ENCODE measurements at places on chromosomes 13 and 19. TPM values are rescaled to one million over a fixed set of nuclear protein-coding genes. Genes with fewer than 3 reads are reported as not detected.

GRCh38 chr19:55453511-55454260, 7.8 kb downstream of the ISOC2 start:
- no peaks in the 10 kb centered on the region for H3K36me3 ChIP-seq
- peaks cover 17% of the 10 kb centered on the region for H3K27me3 ChIP-seq
- peaks cover 20% of the 10 kb centered on the region for H3K4me1 ChIP-seq
- DNase-seq: no peak

GRCh38 chr13:85665286-85665685, 133.9 kb downstream of the SLITRK6 start:
- H3K36me3 ChIP-seq: no peaks in the 10 kb centered on the region
- no peak overlapping the region for H3K27ac ChIP-seq
- no peak overlapping the region for H3K4me3 ChIP-seq
- no peak for DNase-seq

The RNF17 gene
- total RNA-seq: not detected

The ATP4A gene
- total RNA-seq: not detected

GRCh38 chr13:98261165-98261702, 84.2 kb upstream of the RNF113B start:
- H3K27me3 ChIP-seq: no peaks in the 10 kb centered on the region
- no peak overlapping the region for H3K27ac ChIP-seq
- DNase-seq: no peak
- H3K36me3 ChIP-seq: no peaks in the 10 kb centered on the region

- no peaks in the 10 kb centered on the region for H3K27me3 ChIP-seq
- DNase-seq: no peak
- no peak overlapping the region for H3K4me3 ChIP-seq
- H3K36me3 ChIP-seq: no peaks in the 10 kb centered on the region
- no peaks in the 10 kb centered on the region for H3K4me1 ChIP-seq
- no peak overlapping the region for H3K27ac ChIP-seq
Observed at GRCh38 chr13:48356750-48357149, 53.2 kb downstream of the RB1 start.

DNA sequence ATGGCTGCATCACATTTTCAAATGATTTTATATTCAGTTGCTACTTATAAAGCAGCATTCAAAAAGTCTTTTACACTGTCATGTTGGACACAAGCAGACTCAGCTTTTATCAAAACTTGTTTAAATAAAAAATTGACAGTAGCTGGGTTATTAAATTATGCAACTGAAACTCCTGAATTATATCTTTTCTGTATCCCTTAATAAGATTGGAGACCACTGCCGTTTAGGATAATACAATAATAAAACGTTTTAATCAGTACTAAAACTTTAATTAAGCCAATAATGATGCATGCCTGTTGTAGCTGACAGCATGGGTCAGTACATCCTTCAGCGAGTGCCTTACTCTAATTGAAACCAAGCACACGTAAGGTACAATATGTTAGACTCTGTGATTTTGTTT, 78.0 kb downstream of the DPY19L3 start:
- H3K27ac ChIP-seq: no peak overlapping the region
- DNase-seq: no peak
- H3K4me3 ChIP-seq: no peak overlapping the region
- H3K27me3 ChIP-seq: no peaks in the 10 kb centered on the region

GRCh38 chr13:37106642-37107041, 1.2 kb upstream of the CSNK1A1L start:
- no peak overlapping the region for H3K4me3 ChIP-seq
- H3K36me3 ChIP-seq: no peaks in the 10 kb centered on the region
- H3K4me1 ChIP-seq: no peaks in the 10 kb centered on the region
- no peak for DNase-seq

GRCh38 chr19:13668964-13669363, 95.4 kb upstream of the MRI1 start:
- no peaks in the 10 kb centered on the region for H3K4me1 ChIP-seq
- H3K27ac ChIP-seq: no peak overlapping the region
- H3K36me3 ChIP-seq: no peaks in the 10 kb centered on the region
- no peak for DNase-seq

Data from vagina (tissue), 2 donors.